ENCODE measurements at places on chromosomes 3 and 15.

GRCh38 chr15:67146875-67147381, 81.5 kb downstream of the SMAD3 start:
- no peak for DNase-seq

DNA sequence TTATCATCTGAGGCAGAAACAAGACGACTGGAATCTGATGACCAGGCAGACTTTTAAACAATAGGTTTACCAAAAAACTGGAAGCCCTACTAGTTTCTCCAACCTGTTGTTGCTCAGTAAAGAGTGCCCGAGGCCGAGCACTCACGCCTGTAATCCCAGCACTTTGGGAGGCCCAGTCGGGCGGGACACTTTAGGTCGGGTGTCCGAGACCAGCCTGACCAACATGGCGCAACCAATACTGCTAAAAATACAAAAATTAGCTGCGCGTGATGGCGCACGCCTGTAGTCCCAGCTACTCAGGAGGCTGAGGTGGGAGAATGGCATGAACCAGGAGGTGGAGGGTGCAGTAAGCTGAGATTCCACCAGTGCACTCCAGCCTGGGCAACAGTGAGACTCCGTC, 1.1 kb upstream of the WDR5B start:
- no peak for DNase-seq

DNA sequence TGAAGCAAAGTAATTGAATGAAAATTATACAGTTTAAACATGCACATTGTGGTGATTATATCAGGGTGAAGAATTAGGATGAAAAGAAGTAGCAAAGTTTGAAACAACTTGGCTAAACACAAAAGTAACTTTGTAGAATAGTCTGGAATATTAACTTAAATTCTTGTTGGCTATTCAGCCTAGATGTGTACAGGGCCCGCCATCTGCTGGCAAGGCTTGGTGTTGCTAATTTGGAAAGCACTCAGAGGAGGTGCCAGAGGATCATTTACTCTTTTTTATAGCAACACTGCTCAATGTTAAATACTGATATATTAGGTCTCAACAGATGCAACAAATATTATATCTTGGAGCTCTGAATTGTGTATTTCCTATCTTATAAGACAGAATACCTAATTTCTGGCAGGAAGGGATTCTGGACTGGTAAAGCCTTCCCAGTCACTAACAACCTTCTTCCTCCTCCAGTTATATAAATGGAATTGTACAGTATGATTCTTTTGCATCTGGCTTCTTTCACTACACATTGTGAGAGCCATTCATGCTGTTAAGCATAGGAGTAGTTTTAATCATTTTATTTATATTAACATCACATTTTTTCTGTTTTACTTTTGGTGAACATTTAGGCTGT, 36.1 kb downstream of the TTC23 start:
- DNase-seq, result peak; percentile 17

GRCh38 chr3:120432150-120432860, 18.5 kb downstream of the FSTL1 start:
- DNase-seq, result no peak

DNA sequence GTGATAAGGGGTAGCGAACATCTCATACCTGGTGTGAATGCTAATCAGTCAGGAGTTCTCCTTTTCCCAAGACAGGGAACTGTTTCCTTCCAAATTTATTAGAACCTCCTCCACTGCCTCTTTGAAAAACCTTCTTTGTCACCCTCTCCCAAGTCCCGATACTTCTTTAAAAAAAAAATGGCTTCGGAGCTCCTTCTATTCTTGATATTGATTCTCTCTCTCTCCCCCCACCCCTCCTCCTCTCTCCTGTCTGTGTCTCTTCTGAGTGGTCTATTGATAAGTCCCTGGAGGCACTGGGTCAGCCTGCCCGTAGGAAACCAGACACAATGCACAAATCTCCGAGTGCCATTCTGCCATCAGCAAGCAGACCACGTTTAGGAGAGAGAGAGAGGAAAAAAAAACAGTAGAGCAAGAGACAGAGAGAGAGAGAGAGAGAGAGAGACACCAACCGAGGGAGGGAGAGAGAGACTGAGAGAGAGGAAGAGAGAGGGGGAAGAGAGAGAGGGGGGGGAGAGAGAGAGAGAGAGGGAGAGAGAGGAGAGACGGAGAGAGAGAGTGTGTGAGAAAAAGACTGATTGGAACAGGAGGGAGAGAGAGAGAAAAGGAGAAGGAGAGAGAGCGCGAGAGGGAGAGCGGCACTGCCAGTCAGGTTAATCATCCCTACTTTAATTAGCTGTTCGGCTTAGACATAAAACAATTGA, 160.9 kb downstream of the TIGIT start:
- DNase-seq, result no peak

GRCh38 chr3:41708176-41708575, 253.7 kb downstream of the ULK4 start:
- DNase-seq, result no peak

GRCh38 chr3:171354049-171354705, 106.0 kb downstream of the TNIK start:
- DNase-seq, result no peak

DNA sequence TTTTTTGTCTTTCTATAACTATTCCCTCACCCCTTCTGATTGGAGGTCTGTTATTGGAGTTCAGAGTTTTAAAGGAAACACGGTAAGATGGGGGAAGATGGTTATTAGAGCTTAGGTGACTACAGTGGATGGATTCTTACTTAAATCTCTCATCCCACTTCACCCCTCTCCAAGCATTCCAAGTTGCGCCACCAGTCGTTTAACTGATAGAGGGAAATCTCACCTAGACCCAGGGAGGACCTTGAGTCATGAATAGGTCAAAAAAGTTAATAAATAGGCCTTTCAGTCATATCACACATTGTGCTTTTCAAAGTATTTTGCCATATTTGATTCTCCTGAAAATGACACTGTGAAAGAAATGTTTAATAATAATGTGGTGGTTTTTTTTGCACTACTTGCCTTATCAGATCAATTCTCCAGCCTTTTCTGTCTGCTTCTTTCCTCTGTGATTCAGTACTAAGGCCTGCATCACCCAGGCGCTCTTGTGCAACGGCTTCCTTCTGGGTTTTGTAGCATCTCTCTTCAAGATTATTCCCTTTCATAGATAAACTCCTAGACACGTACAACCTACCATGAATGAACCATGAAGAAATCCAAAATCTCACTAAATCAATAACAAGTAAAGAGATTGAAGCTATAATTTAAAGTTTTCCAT, 100.4 kb upstream of the TGFBR2 start:
- DNase-seq, result no peak

DNA sequence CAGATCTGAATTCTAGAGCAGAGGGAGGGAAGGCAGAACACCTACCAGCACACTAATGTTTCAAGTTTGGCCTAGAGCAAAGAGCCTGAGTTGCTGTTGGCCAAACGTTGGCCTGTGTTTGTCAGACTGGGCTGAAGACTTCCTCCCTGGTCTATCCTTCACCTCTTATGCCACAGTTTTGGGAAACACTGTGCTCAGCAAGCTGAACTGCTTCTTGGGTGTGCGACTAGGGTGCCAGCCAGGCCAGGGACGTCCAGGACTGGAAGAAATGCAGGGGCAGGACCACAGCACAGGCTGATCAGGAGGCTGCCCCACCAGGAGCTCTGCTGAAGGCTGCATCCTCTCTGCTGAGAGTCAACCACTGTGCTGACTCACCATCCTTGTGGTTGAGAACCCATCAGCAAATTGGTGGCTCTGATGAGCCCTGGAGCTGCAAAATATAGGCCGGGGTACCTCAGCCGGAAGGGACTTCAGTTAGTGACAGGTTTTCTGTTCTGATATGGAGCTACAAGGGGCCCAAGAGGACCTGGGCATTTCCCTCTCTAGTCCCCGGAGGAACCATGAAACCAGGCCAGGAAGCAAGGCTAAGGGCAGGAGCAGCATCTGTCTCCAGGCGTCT, 131.6 kb upstream of the RASGRP1 start:
- peak; percentile 47 for DNase-seq

GRCh38 chr3:15979900-15980299, 182.1 kb upstream of the ANKRD28 start:
- DNase-seq, result no peak

GRCh38 chr3:49173792-49174170, 2.4 kb downstream of the KLHDC8B start:
- no peak for DNase-seq

DNA sequence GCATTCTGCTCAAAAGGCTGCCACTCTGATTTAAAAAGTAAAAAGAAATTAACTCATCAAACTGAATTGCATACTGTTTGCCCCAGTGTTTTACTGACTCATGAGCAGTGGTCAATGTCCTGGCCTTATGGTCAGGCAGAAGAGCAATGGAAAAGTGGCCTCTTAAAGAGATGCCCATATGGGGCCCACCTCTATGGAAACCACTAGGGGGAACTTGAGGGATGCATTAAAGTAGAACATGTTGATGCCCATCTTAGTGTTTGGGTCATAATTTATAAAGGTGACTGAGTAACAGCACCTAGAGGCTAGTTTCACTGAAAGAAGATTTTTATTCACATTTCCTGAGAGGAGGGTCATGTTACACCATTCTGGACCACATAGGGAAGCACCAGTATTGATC, 66.5 kb upstream of the RNU6-1 start:
- DNase-seq, result no peak

- DNase-seq, result no peak
Measured at GRCh38 chr3:13484851-13485590, 4.9 kb downstream of the HDAC11 start.

DNA sequence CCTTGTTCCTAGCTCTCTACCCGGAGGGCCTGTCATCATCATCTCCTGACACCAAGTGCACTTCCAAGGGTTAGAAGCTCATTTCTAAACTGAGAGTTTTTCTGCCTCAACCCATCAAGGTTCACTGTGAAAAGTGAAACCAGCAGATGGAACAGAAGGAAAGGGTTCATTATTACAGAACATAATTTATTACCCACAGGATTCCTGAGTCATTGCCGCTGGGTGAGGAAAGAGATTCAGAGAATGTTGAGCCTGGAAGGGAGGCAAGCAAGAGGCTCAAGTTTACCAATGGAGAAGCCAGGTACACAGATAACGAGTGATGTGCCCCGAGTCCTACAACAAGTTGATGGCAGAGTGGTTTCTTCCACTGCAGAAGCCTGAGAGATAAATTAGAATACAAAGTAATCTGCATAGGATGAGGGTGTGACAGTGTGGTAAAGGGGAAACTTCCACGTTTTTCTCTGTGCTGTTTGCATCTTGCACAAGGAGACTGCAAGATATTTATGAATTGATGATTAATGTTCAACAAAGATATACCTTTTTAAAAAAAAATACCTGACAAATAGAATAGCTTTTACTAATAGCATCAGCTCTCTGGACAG, 80.5 kb upstream of the SETMAR start:
- no peak for DNase-seq

DNA sequence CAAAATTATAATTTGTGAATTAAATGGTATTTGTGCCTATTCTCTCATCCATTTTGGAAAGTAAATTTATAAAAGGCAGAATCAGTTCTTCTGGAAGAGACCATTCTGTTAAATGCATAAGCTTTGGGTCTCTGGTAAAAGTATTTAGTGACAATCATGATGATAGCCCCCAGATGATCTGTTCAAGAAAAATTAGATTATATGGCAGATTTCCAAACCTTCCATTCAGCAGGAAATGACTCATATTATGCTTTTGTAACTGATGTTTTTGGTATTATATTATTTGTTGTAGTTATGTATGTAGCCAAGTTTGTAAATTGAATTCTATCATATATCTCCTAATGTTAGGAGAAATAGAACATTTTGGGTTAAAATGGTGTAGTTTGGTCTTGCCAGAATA, 340.8 kb upstream of the DPH6 start:
- no peak for DNase-seq

DNA sequence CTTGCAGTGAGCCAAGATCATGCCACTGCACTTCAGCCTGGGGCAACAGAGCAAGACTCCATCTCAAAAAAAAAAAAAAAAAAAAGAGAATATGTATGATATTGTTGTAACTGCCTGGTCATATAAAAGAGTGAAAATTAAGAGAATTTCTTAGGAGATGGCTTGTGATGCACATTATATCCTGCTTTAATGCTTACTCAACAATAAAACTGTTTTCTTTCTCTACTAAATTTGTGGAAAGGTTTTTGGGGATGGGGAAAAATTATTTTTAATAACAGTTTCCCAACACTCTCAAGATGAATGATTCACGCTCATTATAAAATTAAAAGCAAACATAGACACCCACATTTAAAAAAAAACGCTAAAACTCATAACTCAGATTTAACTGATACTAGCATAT, 1163.0 kb downstream of the SI start:
- DNase-seq, result no peak

GRCh38 chr3:22360164-22360563, 609.2 kb upstream of the ZNF385D start:
- DNase-seq, result no peak

GRCh38 chr3:111571282-111571681, 23.9 kb downstream of the ZBED2 start:
- no peak for DNase-seq

DNA sequence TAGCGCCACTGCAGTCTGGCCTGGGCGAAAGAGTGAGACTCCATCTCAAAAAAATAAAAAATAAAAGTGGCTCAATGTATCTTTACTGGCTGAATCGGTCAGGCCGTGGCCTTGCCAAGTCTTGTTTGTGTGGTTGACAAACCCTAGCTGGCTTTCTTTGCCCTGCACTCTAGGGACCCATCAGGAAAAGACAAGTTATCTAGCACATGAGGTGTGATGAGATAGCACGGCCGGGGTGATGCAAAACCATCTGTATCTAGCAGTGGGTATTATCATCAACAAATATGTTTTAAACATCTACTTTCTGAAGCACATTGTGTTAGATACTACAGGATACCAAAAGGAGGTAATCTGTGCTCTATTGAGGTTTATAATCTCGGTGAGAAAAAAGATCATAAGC, 3.9 kb upstream of the DPP8 start:
- DNase-seq, result no peak

DNA sequence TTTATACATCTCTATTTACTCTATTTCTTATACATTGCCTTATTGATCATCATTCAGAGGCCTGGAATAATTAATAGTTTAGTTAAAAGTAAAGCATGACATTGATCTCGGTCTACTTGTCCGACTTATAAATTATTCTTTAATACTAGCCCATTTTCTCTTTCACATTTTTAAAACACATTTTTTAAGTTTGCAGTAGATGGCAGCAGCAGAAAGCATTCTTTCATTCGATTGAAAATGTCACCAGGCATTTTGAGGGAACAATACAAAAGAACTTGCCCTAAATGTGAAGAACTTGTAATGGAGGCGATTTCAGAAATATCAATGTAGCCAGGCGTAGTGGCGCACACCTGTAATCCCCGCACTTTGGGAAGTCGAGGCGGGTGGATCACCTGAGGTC, 15.5 kb upstream of the MAP3K13 start:
- no peak for DNase-seq

DNA sequence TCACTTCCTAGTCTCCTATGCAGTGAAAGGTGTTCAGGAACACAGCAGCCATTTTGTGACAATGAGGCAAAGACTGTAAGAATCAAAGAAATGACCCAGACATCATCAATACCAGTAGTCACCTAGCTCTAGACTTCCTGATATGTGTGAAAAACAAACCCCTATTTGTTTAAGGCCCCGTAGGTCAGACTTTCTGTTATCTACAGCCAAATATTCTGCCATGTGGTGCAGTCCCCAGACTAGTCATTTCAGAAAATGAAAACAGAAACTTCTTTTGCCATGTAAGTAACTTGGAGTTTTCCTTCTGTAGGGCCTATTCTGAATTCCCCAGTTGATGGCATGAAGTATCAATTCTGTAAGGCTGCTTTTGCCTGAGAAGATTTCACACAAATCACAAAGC, 181.7 kb upstream of the SNTN start:
- DNase-seq, result no peak
